ENCODE measurements at places on chromosomes 12 and 14. TPM values are rescaled to one million over a fixed set of nuclear protein-coding genes. Genes with fewer than 3 reads are reported as not detected.

- DNase-seq = no peak
- no peaks in the 10 kb centered on the region for H3K36me3 ChIP-seq
- H3K4me1 ChIP-seq = no peaks in the 10 kb centered on the region
- no peak overlapping the region for H3K4me3 ChIP-seq
- H3K27ac ChIP-seq = no peak overlapping the region
Measured at GRCh38 chr14:41950428-41951151, 343.9 kb downstream of the LRFN5 start.

DNA sequence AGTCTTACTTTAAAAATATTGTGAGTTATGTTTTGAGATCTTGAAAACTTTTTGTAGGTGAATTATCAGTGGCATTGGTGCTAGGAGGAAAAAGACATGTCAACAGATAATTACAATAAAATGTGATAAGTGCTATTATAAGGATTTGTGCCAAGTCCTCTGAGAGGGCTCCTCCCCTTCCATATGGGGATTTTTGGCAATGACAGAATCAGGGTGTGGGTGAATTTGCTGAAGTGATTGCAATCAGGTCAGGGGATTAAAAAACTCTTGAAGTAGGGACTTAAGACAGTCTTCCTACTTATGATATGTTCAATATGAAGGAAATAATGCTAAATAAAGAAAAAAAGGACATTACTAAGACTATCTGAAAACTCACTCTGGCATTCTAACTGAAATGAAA, 122.5 kb downstream of the SLC15A5 start:
- no peak overlapping the region for H3K27ac ChIP-seq
- H3K27me3 ChIP-seq = no peaks in the 10 kb centered on the region
- DNase-seq = no peak
- H3K4me3 ChIP-seq = no peak overlapping the region
- H3K36me3 ChIP-seq = no peaks in the 10 kb centered on the region

GRCh38 chr14:42374332-42374731, 767.7 kb downstream of the LRFN5 start:
- no peak overlapping the region for H3K27ac ChIP-seq
- no peaks in the 10 kb centered on the region for H3K27me3 ChIP-seq
- H3K4me1 ChIP-seq = no peaks in the 10 kb centered on the region
- H3K4me3 ChIP-seq = no peak overlapping the region
- no peaks in the 10 kb centered on the region for H3K36me3 ChIP-seq

- H3K27me3 ChIP-seq = no peaks in the 10 kb centered on the region
- no peak overlapping the region for H3K27ac ChIP-seq
- H3K4me1 ChIP-seq = peaks cover 18% of the 10 kb centered on the region
- H3K4me3 ChIP-seq = no peak overlapping the region
- no peaks in the 10 kb centered on the region for H3K36me3 ChIP-seq
Measured at GRCh38 chr12:74981541-74981940, 228.1 kb downstream of the KCNC2 start.

- H3K4me3 ChIP-seq = no peak overlapping the region
- peaks cover 23% of the 10 kb centered on the region for H3K36me3 ChIP-seq
- DNase-seq = no peak
Measured at GRCh38 chr14:81484120-81484519, 49.5 kb downstream of the SEL1L start.

TGM1 gene
- total RNA-seq = 5.8 TPM

- H3K36me3 ChIP-seq = peaks cover 6% of the 10 kb centered on the region
- H3K27ac ChIP-seq = no peak overlapping the region
- peaks cover 36% of the 10 kb centered on the region for H3K4me1 ChIP-seq
- no peak for DNase-seq
- no peaks in the 10 kb centered on the region for H3K27me3 ChIP-seq
- H3K4me3 ChIP-seq = no peak overlapping the region
Measured at GRCh38 chr14:71115821-71116567, 208.7 kb downstream of the PCNX1 start.

- H3K4me3 ChIP-seq = no peak overlapping the region
- no peak overlapping the region for H3K27ac ChIP-seq
- H3K27me3 ChIP-seq = peaks cover 6% of the 10 kb centered on the region
- H3K4me1 ChIP-seq = peaks cover 12% of the 10 kb centered on the region
- H3K36me3 ChIP-seq = peaks cover 1% of the 10 kb centered on the region
Measured at GRCh38 chr12:124174451-124175348, 120.2 kb upstream of the RFLNA start.

SLC2A13 gene
- 8.4 TPM for total RNA-seq

- DNase-seq = no peak
- no peak overlapping the region for H3K27ac ChIP-seq
- no peaks in the 10 kb centered on the region for H3K36me3 ChIP-seq
- no peaks in the 10 kb centered on the region for H3K4me1 ChIP-seq
- no peak overlapping the region for H3K4me3 ChIP-seq
Measured at GRCh38 chr14:59132796-59133494, 55.5 kb upstream of the DAAM1 start.

- H3K4me3 ChIP-seq = no peak overlapping the region
- DNase-seq = no peak
- no peak overlapping the region for H3K27ac ChIP-seq
Measured at GRCh38 chr12:69661386-69661785, 37.7 kb downstream of the BEST3 start.

DNA sequence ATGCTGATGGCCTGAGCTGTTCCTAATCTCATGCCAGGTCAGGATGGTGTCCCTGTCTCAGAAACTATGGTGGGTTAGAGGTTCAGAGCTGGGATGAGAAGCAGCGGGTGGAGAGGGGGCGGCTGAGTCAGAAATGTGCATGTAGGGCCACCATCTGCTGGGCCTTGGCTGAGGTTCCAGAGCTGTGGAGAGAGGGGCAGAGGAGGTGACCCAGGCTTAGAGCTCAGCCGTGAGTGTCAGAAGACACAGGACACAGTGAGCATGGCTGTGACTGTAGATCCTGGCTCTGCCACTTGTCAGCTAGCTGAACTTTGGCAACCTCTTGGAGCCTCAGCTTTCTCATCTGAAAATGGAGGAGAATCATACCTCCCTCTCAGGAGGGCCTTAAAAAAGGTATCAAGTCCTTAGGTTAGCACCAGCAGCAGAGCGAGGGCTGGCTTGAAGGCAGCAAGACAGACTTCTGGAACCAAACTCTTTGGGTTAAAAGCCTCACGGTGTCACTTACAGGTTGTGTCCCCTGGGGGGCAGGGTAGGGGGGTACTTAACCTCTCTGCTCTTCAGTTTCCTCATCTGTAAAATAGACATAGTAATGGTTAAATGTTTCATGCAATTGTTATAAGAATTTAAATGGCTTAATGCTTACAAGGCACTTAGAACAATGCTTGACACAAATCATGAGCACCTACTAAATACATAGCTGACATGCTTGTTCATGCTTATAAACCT, 34.8 kb downstream of the TMEM229B start:
- no peaks in the 10 kb centered on the region for H3K27me3 ChIP-seq
- H3K4me1 ChIP-seq = peaks cover 6% of the 10 kb centered on the region
- H3K4me3 ChIP-seq = no peak overlapping the region
- DNase-seq = no peak
- H3K27ac ChIP-seq = no peak overlapping the region

DNA sequence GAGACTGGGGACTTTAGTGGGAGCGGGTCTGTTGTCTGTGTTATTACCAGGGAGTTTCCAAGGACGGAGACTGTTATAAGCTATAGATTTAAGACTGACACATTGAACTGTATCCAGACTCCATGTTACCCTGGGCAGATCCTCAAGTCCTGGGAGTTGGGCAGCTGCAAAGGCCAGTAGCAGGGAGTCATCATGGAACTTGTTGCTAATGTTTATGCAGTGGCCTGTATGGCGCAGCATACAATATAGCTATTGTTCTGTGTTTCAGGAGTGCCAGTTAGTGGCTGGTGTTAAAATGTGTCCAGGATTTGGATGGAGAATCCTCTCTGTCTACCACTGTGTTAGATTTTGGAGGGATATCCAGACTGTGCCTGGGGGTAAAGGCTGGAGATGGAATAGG, 31.7 kb downstream of the SMOC1 start:
- DNase-seq = no peak
- no peaks in the 10 kb centered on the region for H3K27me3 ChIP-seq
- H3K4me3 ChIP-seq = no peak overlapping the region
- no peaks in the 10 kb centered on the region for H3K36me3 ChIP-seq
- no peak overlapping the region for H3K27ac ChIP-seq

- no peak overlapping the region for H3K27ac ChIP-seq
- no peaks in the 10 kb centered on the region for H3K27me3 ChIP-seq
- no peaks in the 10 kb centered on the region for H3K36me3 ChIP-seq
- H3K4me1 ChIP-seq = peaks cover 6% of the 10 kb centered on the region
Measured at GRCh38 chr14:46057799-46058198, 593.8 kb downstream of the RPL10L start.

DNA sequence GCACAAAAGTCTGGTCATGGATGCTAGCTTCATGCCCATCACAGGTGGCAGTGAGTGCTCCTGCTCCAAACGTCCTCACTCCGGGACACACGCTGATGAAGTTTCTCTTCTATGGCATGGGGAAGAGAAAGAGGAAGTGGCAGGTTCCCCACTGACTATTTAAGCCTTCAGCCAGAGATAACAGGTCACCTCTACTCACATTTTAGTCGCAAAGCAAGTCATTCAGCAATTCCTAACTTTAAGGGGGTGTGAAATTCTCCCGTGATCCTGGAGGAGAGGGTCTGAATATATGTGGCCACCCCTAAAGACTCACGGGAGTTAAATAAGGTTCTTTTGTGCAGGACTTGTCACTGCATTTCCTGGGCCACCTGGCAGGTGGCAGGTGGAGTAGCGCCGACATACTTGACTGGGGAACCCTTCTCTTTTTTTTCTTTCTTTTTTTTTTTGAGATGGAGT, 18.8 kb upstream of the RCOR1 start:
- no peaks in the 10 kb centered on the region for H3K36me3 ChIP-seq
- DNase-seq = no peak
- no peaks in the 10 kb centered on the region for H3K27me3 ChIP-seq
- no peak overlapping the region for H3K4me3 ChIP-seq
- no peak overlapping the region for H3K27ac ChIP-seq

DNA sequence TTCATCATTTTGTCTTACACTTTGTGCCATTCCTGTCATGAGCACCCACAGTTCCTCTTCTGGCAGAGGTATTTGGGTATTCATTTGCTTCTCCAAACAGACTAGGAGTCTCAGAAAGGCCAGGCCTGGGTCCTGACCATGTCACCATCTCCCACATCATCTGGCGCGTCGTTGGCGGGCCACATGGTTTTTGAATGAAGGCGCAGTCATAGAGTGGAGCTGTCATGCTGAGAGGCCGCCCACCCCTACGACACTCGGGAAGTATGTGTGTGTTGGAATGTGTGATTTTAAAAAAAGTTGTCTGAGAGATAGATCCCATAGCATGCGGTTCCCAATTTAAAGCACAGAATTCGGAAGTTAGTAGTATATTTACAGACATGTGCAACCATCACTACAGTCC, 15.6 kb upstream of the TTC7B start:
- no peaks in the 10 kb centered on the region for H3K4me1 ChIP-seq
- peaks cover 28% of the 10 kb centered on the region for H3K27me3 ChIP-seq
- H3K4me3 ChIP-seq = no peak overlapping the region
- no peaks in the 10 kb centered on the region for H3K36me3 ChIP-seq

DNA sequence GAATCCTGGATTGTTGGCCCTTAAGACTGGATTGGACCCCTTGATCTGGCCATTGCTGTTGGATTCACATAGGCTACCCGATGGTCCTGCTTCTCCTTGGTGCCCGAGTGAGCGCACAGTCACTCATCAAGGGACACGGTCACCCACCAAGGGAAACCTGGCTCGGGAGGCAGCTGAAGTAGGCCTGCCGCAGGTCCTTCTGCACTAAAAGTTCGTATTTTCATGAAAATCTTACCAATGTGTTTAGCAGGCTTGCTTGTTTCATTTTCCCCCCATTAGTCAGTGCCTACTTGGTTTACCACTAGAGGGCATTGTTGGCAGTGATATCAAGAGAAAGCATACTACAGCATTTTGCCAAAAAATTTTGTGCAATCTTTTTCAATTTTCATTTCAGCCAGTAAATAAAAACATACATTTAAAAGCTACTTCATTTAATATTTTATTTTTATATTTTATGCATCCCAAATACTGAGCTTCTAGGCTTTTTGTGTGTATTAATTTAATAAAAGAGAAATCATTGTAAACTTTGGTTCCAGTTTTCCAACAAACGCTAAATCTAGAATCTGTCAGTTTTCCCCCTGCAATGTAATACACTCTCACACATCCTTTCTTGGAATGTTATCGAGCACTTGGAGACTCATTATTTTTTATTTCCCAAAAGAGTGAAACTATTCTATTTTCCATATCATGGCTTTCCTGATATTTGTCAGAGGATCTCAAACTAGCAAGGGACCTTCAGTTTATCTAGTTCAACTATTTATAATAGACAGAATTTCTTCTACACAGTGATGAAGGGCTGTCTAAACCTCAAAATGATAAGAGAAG, 116.7 kb downstream of the LMNTD1 start:
- no peaks in the 10 kb centered on the region for H3K36me3 ChIP-seq
- no peak for DNase-seq
- H3K27me3 ChIP-seq = peaks cover 3% of the 10 kb centered on the region
- H3K4me1 ChIP-seq = peaks cover 1% of the 10 kb centered on the region
- H3K4me3 ChIP-seq = no peak overlapping the region
- no peak overlapping the region for H3K27ac ChIP-seq

DNA sequence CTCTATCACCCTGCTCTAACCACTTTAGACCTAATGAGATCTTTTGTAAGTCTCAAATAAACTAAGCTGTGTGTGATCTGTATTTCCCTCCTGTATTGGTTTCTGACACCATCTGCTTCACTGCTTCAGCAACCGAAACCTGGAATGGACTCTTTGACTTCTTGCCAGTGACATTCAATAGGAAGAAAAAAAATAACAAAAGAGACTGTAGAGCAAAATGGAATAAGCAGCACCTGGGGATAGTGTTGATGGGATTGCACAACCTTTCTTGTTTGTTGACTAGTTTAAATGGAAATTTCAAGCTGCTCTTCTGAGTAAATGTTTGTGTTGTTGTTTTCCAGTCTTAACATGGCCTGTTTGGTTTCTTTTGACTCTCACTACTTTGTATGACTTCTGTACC, 888.6 kb upstream of the SEL1L start:
- H3K36me3 ChIP-seq = no peaks in the 10 kb centered on the region
- no peaks in the 10 kb centered on the region for H3K27me3 ChIP-seq
- DNase-seq = no peak
- H3K27ac ChIP-seq = no peak overlapping the region

DNA sequence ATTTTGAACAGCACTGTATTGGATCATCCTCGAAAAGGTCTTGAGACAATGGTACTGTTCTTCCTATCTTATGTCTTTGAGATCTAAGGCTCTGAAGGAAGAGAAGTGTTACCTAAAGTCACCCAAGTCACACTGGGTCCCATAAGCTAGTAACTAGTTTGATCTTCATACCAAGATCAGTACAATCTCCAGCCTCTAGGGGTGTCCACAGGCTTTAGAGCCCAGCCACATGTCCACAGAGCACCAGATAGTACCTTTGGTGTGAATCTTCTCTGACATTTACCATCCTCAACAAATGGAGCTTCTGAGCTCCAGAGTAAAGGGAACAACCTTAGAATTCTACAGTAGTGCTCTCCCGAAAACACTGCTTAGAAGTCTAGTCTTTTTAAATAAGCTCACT, 78.7 kb downstream of the KSR2 start:
- no peak overlapping the region for H3K27ac ChIP-seq
- no peaks in the 10 kb centered on the region for H3K36me3 ChIP-seq
- H3K4me3 ChIP-seq = no peak overlapping the region
- DNase-seq = no peak
- H3K4me1 ChIP-seq = no peaks in the 10 kb centered on the region
- no peaks in the 10 kb centered on the region for H3K27me3 ChIP-seq
